ENCODE measurements at places on chromosomes 3 and 15.

GRCh38 chr3:86793786-86794185, 197.2 kb downstream of the VGLL3 start:
- DNase-seq = no peak

DNA sequence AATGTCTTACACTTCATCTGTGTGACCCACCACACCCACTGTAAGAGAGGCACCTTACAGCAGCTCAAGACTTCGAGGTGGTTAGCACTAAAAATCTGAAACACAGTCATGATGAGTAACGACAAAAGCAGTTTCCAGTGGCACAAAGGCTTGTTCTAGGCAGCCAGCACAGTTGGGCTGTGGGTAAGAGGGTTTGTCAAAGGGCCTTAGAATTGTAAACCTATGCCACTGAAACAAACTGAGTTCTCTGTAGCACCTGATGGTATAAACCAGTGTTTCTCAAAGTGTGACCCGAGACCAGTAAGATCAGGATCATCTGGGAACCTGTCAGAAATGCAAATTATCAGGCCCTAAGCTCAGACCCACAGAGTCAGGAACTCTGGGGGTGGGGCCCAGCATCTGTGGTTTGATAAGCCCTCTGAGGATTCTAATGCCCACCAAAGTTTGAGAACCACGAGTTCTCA, 36.5 kb downstream of the DAPK2 start:
- no peak for DNase-seq

- DNase-seq = no peak
Observed at GRCh38 chr3:33388374-33389100, 51.7 kb downstream of the UBP1 start.

GRCh38 chr15:70153921-70154717, 56.4 kb upstream of the TLE3 start:
- peak; percentile 48 for DNase-seq

- DNase-seq = no peak
Observed at GRCh38 chr15:98772895-98773294, 124.6 kb downstream of the IGF1R start.
